AG10803 (cell line): ENCODE measurements at places on chromosomes 13 and 19.
A peak's percentile ranks its signal among the peaks of the same experiment; 100 is the strongest.

DNA sequence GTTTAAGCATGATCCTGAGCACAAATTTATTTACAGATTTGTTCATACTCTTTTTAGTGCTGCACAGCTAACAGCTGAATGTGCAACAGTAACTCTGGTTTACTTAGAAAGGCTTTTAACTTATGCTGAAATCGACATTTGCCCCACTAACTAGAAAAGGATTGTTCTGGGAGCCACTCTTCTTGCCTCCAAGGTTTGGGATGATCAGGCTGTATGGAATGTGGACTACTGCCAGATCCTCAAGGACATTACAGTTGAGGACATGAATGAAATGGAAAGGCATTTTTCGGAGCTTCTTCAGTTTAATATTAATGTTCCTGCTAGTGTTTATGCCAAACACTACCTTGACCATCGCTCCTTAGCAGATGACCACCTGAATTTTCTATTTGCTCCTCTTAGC lies 16.0 kb downstream of the ZNF100 start:
- DNase-seq: peak; percentile 51

DNA sequence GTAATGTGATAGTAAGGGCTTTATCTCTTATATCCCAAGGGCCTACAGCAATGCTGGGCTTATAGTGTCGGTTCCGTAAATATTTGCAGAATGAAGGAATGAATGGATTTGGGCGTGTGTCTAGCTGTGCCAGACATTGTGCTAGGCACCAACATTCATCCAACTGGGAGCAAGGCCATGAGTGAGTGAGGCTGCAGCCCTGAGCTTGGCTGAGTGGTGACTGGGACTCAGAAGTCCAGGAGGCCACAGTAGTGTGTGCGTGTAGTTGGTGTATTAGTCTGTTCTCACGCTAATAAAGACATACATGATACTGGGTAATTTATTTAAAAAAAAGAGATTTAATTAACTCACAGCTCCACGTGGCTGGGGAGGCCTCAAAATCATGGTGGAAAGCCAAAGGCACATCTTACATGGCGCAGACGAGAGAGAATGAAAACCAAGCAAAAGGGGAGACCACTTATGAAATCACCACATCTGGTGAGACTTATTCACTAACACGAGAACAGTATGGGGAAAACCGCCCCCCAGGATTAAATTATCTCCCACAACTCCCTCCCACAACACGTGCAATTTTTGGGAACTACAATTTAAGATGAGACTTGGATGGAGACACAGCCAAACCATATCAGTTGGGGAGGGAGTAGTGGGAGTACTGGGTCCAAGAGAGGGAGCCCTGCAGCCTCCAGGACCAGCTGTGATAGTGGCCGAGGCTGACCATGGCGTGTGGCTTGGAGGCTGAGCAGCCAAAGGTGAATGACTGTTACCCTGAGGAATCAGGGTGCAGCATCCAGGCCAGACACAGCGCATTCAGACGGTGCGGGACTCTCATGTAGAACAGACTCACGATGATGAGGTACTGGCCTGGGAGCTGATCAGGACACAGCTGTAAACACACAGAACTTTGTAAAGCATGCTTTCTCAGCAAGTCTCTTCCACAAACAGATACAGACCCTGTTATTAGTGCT lies 104.6 kb downstream of the TEX26 start:
- DNase-seq: no peak

DNA sequence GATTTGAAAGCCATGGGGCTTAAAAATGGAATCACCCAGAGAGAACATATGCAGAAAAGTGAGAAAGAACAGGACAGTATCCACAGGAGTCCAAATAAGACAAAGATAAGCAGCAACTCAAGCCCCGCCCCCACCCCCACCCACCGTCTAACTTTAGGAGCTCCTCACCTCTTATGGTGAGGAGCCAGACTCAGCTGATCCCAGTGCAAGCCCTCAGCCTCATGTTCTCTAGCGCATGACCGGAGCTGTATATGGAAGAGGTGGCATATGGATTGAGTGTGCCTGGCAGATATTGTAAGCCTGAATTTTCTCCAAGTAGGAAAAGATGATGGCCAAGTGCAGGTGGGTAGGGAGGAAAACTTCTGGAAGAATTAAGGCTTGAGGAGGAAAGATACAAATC lies 36.4 kb upstream of the DCT start:
- DNase-seq: no peak

- peak; percentile 38 for DNase-seq
Measured at GRCh38 chr13:97026531-97027161, 32.4 kb upstream of the OXGR1 start.

- no peak for DNase-seq
Measured at GRCh38 chr13:90752070-90752469, 595.4 kb upstream of the MIR17HG start.

DNA sequence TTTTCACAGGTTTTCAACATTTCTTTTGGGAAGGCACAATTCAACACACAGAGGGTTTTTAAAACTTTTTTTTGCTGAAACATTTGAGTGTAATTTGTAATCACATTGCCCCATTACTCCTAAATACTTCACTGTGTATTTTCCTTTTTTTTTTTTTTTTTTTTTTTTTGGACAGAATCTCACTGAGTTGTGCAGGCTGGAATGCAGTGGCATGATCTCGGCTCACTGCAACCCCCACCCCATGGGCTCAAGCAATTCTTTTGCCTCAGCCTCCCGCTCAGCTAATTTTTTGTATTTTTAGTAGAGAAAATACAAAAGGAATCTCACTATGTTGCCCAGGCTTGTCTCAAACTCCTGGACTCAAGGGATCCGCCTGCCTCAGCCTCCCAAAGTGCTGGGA lies 14.8 kb upstream of the DNAJC15 start:
- peak; percentile 26 for DNase-seq
